ENCODE measurements at places on chromosomes 2 and 18.
A peak's percentile ranks its signal among the peaks of the same experiment; 100 is the strongest.

DNA sequence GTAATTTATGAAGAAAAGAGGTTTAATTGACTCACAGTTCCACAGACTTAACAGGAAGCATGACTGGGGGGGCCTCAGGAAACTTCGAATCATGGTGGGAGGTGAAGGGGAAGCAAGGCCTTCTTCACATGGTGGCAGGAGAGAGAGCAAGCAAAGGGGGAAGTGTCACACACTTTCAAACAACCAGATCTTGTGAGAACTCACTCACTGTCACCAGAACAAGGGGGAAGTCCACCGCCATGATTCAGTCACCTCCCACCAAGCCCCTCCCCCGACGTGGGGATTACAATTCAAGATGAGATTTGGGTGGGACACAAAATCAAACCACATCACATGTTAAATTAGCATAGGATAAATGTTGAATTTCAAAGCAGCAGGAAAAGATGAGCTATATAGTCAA, 56.2 kb downstream of the STRADB start:
- no peak for DNase-seq

DNA sequence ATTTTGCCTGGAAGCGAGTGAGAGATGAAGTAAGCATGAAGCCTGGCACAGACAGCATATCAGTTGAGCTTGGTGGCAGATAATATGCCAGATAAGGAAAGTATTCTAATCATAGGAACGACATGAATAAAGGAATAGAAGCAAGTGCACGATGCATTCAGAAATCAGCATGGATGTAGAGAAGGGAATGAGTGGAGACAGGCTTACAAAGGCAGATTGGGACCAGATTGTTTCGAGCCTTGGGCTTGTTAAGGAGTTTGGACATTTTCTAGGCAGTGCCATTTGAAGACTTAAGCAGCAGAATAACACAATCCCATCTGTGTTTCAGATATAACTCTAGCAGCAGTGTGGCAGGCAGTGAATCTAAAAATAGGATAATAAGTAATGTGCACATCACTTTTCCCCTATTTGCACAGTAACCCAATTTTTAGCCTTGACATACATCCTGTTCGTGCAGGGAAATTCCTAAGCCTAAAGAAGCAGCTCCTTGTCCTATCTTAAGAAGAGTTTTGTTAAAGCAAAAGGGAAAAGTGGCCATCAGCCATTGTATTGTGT, 450.2 kb downstream of the PLCL1 start:
- no peak for DNase-seq

- DNase-seq, result no peak
Observed at GRCh38 chr2:109256921-109257320, 127.9 kb downstream of the SH3RF3 start.

DNA sequence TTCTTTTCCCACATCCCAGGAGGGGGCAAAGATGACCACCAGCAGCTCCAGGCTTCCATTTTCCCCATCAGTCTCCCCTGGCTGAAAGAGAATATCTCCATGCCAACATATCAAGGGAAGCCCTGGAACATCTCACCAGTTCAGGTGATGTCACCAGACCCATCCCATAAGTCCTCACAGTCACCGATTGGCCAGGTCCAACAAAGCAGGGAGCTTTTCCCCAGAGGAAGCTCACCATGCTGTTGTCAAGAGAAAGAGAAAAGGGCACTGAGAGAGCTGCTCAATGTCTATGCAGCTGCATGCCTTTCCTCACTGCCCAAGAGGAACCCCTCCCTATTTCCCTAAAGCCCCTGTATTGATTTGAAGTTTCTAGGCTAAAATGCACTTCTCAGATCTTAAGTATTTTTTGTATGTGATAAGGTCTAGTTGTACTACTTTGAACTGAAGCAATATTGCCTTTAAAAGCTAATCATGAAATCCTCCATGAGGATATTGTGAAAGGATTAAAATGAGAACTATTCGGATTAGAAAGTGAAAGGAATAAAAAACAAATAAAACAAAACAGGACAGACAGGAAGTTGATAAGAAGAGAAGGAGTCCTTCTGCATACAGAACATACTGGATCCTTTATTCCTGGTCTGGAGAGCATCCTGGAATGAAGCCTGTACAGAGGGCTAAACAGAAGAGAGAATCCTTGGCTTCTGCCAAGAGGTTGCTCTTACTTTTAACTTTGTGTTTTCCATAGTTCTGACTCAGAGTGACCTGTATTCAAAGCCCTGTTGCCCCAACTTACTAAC, 45.2 kb upstream of the CTIF start:
- DNase-seq, result no peak

GRCh38 chr18:38575648-38576047, 1010.0 kb upstream of the CELF4 start:
- peak; percentile 22 for DNase-seq

DNA sequence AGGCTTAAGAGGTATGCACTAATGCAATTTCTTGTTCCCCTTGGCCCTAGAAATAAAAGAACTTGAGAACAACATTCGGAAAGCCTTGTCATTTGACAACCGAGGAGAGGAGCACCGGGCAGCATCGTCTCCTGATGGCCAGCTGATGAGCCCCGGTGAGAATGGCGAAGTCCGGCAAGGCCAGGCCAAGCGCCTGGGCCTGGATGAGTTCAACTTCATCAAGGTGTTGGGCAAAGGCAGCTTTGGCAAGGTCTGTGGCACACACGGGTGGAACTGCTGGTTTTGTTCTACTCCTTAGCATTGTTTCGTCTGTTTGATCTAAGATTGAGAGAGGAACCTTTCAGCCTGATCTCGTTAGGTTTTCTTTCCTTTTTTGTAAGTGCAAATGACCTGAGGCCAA, 289.8 kb upstream of the EPAS1 start:
- DNase-seq, result no peak

DNA sequence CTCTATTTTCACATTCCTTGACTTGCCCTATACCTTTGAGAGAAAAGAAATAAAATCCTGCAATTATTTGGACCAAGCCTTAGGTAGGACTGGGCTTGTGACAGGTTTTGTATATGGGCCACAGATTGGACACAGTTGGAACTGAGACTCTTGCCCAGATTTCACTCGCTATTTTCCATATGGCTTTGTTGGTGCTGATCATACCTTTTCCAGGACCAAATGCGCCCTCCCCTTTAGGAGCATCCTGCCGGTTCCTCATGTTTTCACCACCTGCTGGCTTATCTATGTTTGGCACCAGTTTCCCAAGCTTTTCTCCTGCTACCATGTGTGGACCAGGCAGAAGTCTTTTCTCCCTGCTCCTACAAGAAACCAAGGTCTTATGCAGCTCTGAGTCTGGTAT, 494.9 kb downstream of the EPHA4 start:
- DNase-seq, result no peak

DNA sequence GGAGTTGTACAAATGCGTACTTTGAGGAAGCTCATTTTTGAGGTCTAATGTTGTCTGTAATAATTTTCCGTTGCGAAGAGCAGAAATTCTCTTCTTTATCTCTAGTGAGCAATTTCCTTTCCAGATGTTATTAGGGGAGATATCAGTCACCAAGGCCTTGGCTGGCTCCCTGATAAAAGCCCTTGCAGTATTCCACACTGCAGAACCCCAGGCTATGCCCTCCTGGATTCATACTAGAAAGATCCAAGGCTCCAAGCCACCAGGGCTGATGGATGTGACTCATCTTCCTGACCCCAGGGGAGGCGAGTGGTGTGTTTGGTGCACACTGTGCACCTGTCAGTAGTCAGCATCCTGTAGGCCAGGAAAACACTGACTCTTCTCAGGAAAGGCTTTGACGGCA, 34.7 kb downstream of the INO80C start:
- no peak for DNase-seq

DNA sequence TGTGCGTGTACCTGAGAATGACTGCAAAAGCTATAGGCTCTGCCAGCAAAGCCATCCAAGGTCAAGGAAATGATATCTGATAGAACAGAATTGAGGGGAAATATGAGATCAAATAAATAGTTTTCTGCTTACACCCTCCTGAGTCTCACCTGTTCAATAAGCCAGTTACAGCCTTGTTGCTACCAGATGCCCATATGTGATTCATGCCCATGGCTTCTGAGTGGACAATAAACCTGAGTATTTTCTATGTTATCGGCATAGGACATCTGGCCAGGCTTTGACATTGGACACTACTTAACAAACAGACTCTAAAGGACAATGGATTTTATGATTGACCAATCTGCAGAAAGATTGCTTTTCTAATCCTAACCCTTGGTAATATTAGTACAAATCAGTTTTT, 297.9 kb downstream of the LRATD1 start:
- no peak for DNase-seq

DNA sequence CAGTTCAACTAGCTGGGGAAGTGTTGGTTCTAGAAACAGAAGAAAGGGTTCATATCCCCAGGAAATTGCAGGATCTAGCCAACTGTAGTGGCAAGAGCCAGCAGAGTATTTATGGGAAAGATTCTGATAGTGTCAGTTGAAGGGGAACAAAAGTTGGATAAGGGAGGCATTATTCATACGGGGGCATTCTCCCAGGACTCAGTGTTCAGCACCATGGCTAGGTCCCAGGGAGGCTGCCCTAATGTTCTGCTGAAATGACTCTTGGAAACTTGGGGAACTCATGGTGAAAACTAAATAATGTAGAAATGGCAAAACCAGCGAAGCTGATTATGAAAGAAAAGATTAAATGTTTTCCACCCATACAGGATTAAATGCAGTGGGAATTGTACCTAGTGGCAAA, 543.7 kb downstream of the TRIB2 start:
- no peak for DNase-seq

DNA sequence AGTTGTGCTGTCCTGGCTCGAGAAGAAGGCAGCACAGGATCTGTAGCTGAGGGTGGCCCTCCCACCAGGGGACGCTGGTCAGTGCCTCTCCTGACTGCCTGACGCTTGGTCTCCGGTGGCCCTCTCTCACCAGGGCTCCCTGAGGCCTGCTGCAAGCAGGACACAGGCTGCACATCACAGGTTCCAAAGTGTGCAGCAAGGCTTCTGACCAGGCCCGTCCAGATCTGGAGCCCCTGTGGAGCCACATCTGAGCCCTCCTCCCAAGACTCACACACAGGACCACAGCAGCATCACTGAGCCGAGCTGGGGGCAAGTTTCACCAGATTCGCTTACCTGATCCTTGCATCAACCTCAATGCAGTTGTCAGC, 12.1 kb downstream of the AMER3 start:
- no peak for DNase-seq

- DNase-seq, result no peak
Observed at GRCh38 chr18:48052842-48053241, 122.4 kb upstream of the SMAD2 start.

GRCh38 chr2:122112216-122113005, 357.0 kb downstream of the TSN start:
- DNase-seq, result no peak

GRCh38 chr2:120722568-120723421, 12.9 kb upstream of the GLI2 start:
- no peak for DNase-seq

GRCh38 chr18:77119851-77120491, 12.6 kb downstream of the MBP start:
- DNase-seq, result no peak

DNA sequence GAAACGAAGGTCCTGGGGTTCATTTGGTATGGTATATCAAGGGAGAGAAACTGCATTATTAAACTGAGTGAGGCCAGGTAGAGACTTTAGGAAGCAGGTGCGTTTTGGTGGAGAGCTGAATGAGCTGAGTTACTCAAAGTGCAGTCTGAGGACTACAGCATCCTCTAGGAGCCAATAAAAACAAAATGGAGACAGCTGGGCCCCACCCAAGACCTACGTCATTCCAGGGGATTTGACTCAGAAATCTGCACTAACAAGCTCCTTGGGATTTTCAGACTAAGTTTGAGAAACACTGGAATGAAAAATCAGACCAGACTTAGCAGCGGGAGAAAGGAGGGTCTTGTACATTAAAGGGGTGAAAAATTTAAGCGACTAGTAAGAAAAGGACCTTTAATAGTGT, 131.5 kb downstream of the UXS1 start:
- DNase-seq, result no peak

DNA sequence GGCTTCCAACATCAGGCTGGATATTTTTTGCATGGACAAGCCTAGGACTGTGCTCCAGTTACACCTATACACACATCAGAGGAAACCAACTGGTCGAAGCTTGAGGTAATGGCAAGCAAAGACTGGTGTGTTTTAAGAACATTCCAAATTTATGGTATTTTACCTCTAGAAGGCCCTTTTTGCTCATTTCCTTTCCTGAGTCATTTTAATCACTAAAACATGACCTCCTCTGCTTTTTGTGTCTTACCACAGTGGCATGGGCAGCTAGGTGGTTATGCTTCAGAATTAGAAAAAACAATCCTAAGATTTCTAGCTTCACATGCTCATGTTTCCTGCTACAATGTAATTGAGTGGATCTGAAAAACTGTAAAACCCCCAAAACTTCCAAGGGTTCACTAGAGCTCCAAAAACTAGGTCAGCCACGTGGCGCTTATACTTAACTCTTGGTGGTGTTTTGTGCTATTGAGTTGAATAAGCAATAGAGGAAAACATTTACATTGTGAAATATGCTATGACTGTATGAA, 30.6 kb upstream of the CHRNA1 start:
- no peak for DNase-seq

DNA sequence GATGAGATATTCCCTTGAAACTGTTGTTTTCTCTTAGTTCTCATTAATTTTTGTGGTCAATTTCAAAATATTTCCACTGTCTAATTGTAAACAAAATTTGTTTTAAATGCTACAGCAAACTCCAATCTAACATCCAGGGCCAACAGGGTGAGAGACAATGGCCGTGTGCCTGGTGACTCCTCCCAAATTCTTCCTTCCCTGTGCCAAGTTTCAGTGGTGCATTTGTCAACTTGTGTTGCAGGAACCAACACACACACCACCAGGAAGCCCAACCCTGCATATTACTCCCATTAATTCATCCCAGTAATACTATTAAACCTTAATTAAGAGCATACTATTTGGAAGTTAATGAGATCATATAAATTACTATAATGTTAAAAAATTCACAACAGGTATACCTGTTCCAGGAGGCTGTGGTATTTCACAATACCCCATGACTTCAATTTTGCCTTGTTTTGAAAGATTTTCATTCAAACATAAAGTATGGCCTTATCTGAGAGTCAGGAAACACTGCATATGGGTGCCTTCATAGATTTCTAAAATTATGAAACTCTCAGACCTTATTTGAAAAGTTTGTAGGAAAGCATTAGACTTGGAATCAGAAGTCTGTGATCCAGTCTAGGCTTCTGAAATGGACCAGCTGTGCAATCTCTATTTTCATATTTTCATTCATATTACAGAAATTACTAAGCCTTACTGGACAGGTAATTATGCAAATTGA, 1.1 kb downstream of the SERPINB2 start:
- no peak for DNase-seq

DNA sequence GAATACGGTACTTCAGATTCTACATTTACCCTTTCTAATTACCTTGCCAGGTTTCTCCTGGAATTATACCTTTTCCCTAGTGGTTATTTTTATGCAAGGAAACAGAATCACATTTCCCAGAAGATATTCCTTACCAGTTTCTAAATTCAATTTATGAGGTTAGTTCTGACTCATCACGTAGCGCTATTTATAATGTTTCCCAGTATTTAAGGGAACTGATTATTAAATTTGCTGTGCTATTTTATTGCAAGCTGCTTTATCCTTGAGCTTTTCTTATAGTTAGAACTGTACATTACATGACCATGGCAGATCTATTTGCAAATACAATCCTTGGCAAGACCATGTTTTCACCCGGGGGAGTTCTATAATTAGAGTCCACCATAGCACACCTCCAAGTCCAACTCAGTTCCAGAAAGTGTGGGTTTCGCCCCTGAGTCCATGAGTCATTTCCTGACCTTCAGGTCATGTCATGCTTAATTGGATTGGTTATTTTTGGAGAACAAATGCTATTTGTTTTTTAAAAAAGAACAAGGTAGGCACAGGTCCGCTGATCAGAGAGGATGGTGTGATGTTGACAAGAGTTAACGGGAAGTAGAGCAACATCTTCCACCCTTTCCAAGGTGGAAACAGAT, 126.6 kb downstream of the ZNF532 start:
- DNase-seq, result no peak

Data from CD4-positive, alpha-beta T cell treated with Interleukin-17A for 4 hours (primary cell).